GOT3 (cell line): ENCODE measurements at places on chromosomes 2 and 18.

DNA sequence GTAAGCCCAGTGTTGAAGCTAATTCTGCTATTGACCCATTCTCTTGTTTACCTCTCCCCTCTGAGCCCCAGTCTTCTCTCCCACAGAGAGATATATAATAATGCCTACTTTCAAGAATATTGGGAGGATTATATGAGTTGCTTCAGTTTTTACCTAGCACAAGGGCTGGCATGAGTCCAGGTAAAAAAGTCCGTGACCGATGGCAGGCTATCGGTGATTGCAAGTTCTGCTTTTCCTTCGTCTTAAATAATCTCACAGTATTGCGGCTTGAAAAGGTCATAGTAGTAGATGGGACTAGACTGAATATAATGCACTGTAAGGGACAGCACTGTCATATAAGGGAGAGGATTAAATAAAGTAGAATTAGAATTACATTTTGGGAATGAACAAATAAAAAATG is 77.6 kb downstream of the KIF5C start:
- no peak for DNase-seq

DNA sequence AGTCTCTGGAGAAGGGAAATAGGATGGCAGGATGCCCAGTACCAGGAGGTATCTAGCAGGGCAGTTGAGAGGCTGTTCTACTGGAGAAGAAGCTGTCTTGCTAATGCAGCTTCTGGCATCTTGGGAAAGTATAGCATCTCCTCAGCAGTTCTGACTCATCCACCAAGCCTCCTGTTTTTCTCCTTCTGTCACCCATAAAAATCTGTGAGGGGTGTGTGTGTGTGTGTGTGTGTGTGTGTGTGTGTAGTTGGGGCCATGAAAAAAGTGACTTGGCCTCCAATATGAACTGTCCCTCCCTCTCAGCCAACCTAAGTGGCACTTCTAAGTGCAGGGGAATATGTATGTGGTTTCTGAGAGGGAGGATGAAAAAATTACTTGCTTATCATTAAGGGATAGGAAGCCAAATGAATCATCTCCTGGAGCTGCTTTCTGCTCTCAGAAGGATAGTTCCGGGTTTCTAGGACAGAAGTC is 83.9 kb downstream of the CBLN2 start:
- no peak for DNase-seq

DNA sequence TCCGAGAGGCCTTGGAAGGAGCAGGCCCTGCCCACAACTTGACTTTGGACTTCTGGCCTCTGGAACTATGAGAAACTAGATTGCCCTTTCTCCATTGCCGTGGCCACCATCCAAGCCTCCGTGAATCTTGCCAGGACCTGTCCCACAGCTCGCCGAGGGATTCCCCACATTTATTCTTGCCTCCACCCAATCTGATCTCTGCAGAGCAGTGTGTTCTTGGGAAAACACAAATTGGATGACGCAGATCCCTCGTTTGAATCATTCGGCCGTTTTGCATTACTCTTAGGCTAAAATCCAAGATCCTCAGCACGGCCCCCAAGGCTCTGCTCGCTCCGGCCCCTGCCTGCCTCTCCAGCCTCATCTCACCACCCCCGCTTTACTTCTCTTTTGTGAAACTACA is 364.2 kb downstream of the ZNF516 start:
- DNase-seq = no peak

- no peak for DNase-seq
Observed at GRCh38 chr2:113135317-113135716, 7.9 kb downstream of the IL1RN start.

DNA sequence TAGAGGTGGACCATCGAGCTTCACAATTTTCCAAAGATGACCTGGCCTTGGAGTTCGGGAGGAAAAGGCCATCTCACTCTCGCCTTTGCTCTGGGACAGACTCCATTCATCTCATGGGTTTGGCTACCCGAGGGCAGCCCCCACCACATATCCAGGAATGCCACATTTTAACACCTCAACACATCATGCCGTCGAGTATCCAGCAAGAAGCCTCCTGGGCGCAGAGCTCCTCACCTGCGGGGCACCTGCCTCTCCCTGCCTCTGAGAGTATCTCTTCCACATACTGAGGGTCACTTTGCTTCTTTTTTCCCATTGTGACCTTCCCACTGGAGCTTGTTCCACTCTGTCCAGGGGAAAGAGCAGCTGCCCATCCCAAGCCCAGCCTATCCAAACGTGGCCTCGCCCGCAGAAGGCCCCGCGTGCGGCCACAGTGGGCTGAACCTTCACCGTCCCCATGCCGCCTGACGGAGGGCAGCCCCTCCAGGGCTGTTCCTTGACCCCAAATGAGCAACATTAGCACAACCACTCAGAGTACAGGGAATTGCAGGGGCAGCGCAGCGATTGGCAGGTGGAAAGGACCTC is 5.5 kb upstream of the LIMS2 start:
- no peak for DNase-seq

DNA sequence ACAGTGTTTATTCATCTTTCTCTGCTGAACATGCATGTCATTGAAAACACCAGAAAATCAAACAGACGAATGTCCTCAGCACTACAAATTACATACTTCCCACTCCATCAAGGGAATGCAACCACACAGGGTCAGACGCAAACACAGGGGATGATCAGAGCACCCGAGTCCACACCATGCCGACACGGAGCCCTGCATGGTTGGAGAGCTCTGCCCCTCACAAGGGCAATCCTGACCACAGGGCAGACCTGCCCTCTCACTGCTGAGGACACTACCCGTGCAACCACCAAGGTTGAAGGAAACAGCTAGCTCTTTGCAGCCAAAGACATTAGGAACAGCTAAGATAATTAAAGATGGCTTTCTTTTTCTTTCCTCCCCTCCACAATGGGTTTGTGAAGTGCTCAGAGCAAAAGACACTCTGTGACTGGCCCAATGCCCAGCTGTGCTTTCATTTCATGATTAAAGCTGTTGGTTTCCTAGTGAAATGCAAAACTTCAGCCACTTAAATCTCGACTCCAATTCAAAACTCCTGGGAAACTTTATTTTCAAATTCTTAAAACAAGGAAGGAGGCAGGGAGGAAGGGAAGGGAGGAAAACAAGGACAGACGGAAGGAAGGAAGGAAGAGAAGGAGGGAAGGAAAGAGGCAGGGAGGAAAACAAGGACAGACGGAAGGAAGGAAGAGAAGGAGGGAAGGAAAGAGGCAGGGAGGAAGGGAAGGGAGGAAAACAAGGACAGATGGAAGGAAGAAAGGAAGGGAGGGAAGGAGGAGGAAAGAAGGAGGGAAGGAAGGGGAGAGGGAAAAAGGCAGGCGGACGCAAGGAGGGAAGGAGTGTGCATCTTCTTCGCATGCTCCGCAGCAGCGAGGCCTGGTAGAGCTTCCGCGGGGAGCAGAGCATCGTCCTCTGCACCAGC is 65.8 kb downstream of the NDUFA10 start:
- DNase-seq = no peak
